ENCODE measurements at places on chromosomes 16 and 17.

- DNase-seq, result no peak
Measured at GRCh38 chr17:66753126-66753920, 81.6 kb upstream of the CACNG5 start.

- DNase-seq, result no peak
Measured at GRCh38 chr17:74569020-74570003, 2.0 kb upstream of the CD300H start.

GRCh38 chr17:67171560-67171959 is 73.4 kb downstream of the HELZ start:
- no peak for DNase-seq

DNA sequence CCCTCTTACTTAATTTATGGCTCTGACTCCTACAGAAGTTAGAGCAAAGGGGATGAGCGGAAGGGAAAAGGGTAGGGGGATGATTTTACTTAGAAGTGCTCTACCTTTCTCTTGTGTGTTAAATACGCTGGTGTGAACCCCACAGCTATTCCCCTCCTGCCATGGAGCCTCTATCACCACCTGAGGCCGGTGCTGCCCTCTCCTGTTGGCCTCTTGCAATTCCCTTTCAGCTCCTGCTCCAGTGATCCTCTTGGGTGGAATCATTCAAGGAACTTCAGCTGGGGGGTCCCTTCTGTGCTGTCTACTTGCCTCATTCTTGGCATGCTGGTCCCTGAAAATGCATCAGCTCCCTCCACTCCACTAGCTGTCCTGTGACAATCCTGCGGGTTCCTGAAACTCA is 41.8 kb upstream of the CDH8 start:
- peak; percentile 23 for DNase-seq

- no peak for DNase-seq
Measured at GRCh38 chr16:22264786-22265185, 32.4 kb upstream of the POLR3E start.

- DNase-seq, result peak; percentile 24
Measured at GRCh38 chr17:9195961-9196670, 174.8 kb downstream of the NTN1 start.

- DNase-seq, result no peak
Measured at GRCh38 chr16:57530104-57530521, 6.3 kb downstream of the CCDC102A start.

DNA sequence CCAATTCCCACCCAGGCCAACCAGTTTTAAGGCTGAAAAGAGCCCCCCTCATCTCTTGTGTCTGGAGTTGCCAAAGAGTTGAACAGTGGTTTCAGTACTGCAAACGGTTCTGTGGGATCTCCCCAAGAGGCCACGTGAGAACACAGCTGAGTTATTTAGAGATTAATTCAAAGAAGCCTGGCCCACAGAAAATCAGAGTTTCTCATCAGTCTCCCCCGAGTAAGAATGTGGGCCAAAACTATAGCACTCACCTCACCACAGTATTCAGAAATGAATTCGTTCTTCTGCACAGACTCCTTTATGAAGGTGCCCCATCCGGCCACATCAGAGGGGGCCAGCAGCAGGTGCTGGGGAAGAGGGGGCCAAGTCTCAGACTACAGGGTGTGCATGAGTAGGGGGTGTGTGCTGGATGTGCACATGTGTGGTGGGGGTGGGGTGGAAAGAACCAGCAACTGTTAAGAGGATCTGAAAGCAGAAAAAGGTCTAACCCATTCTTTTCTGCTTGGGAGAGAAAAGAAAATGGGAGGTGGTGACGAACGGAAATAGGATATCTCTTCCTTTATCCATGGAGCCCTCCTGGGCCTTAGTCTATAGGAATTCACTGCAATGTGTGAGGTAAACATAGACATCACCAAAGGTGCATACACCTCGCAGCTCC is 22.6 kb downstream of the CNTNAP1 start:
- DNase-seq, result no peak

DNA sequence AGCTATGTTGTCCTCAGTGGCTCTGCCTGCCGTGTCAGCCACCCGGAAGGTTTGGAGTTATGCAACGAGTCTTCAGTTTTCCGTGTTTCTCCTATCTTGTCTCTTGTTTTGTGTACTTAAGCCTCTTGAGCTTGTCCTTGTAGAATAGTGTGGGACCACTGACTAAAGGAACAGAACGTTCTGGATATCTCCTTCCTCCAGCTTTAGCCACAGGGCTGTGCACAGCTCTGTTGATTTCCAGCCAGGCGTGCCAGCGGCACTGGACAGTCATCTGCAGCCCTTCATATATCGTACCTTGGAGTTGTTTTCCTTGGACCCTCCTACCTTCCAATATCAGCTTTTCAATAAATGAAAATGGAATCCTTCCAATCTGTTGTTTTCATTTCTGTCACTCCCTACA is 39.8 kb downstream of the TMEM11 start:
- DNase-seq, result no peak

GRCh38 chr17:29021226-29021625 is 15.4 kb upstream of the SEZ6 start:
- no peak for DNase-seq

- DNase-seq, result no peak
Measured at GRCh38 chr16:66400503-66401380, 26.4 kb upstream of the BEAN1 start.

DNA sequence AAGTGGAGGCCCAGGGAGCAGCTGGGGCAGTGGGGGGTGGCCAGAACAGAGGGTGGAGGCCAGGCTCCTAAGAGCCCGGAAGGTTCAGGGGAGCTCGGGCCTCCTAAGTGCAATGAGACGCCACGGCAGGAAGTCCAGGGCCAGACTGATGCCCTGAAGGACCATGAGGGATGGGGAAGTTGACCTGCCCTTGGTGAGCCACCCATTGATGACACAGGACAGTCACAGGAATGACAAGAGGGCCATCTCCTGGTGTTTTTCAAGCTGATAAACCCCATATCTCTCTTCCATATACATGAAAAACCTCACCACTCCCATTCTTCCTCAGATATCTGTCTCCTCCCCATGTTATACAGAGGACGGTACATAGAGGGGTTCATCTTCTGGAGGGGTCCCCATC is 5.8 kb upstream of the MRPL58 start:
- no peak for DNase-seq

DNA sequence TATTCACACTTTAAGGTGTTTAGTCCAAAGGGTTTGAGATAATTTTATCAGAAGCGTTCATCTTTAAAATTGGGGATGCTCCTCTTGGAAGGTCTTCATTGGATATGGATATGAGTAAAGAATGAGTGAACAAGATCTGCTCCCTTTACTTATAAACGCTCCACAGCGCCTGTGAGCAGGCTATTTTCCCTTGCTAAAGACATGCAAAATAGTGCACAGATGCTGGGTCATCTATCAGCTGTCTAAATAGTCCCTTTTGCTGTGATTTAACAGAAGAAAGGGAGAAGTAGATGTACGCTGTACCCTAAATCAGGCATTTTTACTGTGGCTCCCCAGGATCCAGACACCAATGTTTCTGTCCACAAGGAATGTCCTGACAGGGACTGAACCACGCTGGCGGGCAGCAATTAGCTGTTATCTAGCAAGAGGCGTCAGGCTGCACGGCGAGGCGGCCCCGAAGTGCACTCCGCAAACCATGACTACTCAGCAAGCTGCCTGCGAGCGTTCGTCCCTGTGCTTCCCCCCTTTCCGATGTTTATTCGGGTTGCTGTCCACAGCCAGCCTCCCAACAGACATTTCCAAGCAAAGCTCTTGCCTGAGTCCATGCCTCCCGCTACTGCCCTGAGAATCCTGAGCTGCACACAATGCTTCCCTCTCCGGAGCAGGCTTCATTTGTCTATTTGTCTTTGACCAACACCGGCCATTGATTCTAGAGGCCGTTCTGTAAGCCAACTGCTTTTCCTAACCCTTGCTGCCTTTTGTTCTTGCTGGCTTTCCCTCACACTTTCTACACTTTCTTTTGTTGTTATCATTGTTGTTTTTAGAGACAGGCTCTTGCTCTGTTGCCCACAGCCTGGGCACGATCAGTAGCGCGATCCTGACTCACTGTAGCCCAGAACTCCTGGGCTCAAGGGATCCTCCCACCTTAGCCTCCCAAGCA is 55.7 kb upstream of the CNEP1R1 start:
- DNase-seq, result no peak

DNA sequence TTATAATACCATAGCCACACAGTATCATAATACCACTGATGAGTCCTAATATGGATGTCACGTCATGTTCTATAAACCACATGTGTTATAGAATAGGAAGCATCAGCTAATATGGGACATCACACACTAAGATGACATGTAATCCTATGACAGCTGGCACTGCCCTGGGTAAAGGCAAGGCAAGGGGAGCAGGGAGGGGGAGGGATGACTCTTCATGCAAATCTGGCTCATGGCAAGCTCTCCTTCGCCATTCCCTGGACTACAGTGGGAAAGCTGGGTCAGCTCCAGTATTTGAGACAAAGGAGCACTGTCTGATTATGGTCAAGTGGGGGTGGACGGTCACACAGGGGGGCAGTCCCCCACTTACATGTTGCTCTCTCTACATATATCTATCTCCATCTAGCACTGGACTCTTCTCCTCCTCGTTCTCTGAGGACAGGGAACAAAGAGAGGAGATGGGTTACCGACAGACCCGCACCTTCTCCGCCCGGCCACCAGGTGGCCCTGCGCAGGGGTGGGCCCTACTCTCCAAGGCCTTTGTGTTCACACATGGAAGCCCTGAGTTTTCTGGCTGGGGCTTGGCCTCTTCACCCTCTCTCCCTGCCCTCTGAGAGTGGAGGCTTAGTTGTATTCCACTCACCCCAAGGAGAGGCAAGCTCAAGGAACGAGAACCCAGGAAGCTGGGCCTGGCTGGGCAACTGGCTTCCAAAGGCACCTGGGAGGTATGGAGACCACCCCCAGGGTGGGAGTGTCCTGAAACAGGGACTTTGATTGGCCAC is 23.4 kb upstream of the MPO start:
- no peak for DNase-seq

- DNase-seq, result no peak
Measured at GRCh38 chr16:66304961-66305360, 61.5 kb upstream of the CDH5 start.

GRCh38 chr17:18261146-18261515 is 669 bp downstream of the MIEF2 start:
- no peak for DNase-seq

- DNase-seq, result no peak
Measured at GRCh38 chr17:38706505-38707216, 1.6 kb downstream of the MLLT6 start.

GRCh38 chr17:51499897-51500296 is 239.6 kb downstream of the UTP18 start:
- DNase-seq, result no peak

DNA sequence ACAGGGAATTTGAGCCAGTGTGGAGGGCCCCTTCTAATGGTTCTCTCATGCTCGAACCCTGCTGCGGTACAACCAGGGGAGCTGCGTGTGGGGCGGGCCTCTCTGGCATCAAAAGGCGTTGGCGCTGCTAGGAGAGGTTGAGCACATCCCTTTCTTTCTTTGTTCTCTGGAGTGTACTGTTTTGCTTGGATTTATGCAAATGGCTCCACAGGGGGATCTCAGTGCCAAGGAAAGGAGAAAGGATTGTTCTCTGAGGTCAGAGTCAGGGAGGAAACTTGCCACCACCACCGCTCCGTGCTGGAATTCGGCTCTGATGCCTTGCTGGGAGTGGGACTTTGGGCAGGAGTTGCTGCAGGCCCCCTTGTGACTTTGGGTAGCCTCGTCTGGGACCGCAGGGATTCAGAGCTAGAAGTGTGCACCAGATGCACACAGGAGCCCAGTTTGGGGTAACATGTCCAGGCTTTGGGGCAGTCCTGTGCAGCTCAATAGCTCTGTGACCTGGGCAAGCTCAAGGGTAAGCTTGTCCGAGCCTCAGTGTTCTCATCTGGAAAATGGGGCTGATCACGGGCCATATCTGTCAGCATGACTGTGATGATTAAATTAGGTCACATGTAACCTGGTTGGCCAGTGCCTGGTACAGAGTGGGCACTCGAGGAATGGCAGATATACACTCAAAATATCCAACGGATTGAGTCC is 353.0 kb upstream of the EEF2KMT start:
- DNase-seq, result peak; percentile 48

GRCh38 chr16:47787696-47788095 is 326.6 kb downstream of the PHKB start:
- peak; percentile 39 for DNase-seq

DNA sequence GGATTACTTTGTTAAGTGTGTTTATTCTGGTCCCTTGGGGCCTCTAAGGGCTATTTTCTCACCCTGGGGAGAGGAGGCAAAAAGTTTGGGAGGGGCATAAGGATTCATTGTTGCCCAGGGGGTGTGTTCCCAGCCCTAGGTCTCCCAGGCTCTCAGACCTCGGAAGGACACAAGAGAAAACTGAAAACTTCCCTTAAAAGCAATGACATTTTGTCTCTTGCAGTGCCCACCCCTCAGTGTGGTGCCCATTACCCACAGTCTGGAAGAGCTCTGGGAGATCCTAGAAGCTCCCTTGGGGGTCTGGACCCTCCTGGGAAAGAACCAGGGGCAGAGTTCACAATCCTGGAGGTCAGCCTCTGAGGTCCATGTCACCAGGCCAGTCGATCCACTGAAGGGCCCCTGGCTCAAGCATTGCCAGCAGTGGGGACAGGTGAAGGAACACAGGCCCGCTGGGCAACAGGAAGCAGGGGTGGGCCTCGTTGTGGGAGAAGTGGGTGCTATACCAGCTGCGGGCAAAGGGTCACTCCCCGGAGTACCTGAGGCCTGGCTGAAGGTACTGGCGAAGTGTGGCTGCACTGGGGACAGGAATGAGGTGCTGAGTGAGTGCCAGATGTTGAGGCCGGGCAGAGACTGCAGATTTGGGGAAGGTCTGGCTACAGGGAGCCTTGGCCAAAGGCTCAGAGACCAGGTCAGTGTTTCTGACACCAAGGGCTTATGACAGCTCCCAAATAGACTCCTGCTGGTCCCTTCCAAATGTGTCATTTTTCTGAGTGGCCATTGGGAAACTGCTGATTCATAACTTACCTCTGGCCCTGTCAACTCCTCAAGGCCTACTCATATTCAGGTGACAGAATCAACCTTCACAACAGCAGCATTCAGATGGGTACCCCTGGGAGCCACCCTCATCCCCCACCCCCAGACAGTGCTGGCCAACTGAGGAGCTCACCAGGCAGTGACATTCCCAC is 4.6 kb upstream of the ZNF747 start:
- no peak for DNase-seq

- DNase-seq, result no peak
Measured at GRCh38 chr17:66654106-66654740, 180.7 kb upstream of the CACNG5 start.

- no peak for DNase-seq
Measured at GRCh38 chr17:76993651-76994050, 125.4 kb downstream of the MGAT5B start.

- DNase-seq, result no peak
Measured at GRCh38 chr17:42484304-42484703, 25.6 kb downstream of the ATP6V0A1 start.

Measured in neuronal stem cell (in vitro differentiated cells).